ENCODE measurements at places on chromosomes 3 and 15. TPM values are rescaled to one million over a fixed set of nuclear protein-coding genes. Genes with fewer than 3 reads are reported as not detected.

DNA sequence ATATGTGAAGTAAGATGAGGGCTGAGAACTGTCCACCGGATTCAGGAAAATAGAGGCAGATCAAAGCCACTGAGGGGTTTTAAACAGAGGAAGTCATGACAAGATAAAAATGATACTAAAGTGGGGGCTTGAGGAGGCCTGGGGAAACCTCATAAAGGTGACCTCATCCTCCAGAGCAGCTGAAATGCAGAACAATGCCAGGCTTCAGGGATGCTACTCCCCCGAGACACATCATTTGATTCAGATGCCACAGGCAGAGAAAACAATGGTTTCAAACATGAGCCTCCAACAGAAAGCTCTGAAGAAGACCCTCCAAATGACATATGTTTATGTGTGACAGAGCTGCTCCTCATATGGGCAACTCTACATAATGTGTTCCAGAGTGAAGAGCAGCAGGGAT, 6.4 kb downstream of the CFAP20DC start:
- no peak for DNase-seq

GRCh38 chr3:118984699-118985098, 49.9 kb downstream of the IGSF11 start:
- DNase-seq = no peak

- no peak for DNase-seq
Observed at GRCh38 chr3:184440151-184440550, 60.3 kb downstream of the CHRD start.

- no peak for DNase-seq
Observed at GRCh38 chr3:106765342-106765741, 611.9 kb upstream of the CCDC54 start.

The RASGRP1 gene
- total RNA-seq = 125 TPM

DNA sequence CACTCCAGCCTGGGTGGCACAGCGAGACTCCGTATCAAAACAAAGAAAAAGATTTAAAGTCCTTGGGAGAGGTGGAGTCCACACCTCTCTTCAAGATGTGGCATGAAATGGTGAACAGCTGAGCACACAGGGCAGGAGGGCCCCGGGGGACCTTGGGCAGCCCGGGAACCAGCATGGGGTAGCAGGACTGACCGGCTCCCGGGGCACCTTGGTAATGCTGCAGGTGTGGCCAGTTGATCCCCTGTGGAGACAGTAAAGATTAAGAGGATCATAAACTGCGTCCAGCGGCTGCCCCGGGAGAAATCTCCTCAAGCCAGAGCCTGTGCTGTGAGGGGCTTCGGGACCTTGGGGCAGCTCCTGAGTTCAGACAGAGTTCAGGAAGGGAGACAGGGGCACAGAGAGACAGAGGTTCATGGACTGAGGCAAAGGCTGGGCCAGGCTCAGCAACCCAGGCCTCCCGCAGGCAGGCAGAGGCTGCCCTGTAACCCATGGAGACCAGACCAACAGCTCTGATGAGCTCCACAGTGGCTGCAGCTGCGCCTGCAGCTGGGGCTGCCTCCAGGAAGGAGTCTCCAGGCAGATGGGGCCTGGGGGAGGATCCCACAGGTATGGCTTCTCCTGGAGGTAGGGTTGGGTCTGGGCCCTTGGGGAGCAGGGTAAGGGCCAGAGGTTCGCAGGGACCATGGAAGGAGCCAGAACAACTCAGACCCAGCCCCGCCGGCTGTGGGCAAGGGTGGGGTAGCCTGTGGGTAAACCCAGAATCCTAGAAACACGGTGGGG, at the start of gene NR2E3:
NR2E3 (plus strand) TSS at position 299 of the 780 bp plus-strand sequence; CDS start at position 489, 190 bp downstream.
- DNase-seq = no peak

DNA sequence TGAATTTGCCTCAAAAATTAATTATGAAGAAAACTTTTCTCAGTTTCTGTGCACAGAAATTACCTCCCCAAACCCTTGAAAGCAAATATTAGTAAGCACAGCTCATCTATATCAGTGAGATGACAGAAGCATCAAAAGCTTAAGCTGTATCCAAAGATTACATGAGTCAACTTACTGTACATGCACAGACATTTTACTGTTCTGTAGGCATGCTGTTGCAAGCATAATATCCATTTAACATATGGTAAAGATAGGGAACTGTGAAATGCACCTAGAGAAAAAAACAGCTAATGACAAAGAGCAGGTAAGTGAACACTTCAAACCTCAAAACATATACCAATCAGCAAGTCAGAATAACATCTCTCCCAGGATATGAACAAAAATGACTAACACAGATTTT, 20.9 kb downstream of the SHOX2 start:
- DNase-seq = no peak

- no peak for DNase-seq
Observed at GRCh38 chr3:150607267-150608065, 4.3 kb downstream of the SELENOT start.

DNA sequence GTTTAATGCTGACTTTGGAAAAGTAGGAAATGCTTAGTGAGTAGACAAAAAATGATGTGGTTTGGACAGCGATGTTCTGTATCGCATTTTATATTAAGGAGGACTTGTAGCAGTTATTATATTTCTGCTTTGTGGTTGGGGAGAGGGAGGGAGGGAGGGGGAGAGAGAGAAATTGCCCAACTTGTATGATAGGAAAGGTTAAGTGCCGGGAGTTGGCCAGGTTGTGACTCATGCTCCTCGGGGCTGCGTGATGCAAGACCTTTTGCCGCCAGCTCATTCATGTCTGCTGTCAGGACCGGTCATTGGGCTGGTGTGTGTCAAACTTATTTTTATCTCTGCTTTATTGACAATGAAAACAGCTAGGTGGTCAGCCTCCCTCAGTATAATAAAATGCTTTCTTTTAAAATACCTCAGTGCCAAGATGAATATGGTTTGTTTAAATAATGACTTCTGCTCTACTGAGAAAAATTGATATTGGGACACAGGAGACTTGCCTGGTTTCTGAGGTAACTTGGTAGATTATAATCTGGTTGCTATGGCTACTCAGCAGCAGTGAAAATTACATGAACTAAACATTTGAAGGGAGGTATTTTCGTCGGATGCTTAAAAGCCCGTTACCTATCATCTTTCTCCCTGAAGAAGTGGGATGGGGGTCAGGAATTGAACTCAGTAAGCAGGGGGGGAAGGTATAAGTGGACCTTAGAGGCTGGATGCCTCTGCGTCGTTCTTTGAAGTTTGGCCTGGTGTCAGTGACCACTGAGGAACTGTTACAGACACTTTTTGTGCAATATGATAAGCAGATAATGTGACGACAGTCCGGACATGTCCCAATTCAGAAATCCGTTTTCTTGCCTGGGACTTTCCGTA, 90.7 kb downstream of the FNDC3B start:
- DNase-seq = peak; percentile 90

GRCh38 chr15:41494922-41495735, 1.5 kb downstream of the ITPKA start:
- peak; percentile 40 for DNase-seq

The ITGA11 gene
- total RNA-seq = not detected

DNA sequence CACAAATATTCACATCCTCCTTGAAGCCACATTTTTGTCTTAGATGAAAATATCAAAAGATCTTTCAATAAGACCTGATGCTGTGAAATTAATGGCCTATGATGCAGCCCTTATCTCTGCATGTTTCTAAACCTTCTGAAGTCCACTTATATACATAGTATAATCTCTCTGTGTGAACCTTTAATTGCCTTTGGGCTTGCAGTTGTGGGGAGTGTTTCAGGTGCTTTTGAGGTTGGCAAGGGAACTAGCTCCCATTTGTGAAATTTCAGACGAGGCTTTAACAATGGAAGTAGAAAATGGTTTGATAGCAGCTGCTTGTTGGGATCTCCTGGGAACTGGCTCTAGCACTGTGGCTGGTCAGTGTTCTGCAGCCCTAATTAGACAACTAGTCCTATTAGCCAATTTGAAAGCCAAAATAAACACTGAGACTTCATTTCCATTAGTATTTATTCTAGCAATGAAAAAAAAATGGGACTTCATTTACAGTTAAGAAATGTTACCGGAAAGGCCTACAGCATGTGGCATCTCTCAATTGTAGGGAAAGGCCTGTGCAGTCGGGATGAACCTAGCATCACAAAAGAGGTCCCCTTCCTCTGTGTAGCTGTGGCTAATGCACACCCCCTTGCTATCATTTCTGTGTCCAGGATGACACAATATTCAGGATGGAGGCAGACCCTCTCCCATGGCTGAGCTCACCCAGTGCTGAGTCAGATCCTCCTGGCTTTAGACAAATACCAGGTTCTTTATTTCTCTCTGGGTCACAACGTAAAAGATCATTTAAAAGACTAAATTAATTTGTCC, 140.7 kb upstream of the TRIM42 start:
- DNase-seq = no peak

The AGBL1 gene
- not detected for total RNA-seq

- no peak for DNase-seq
Observed at GRCh38 chr3:54755756-54756155, 172.1 kb downstream of the LRTM1 start.

- no peak for DNase-seq
Observed at GRCh38 chr3:107769882-107770281, 247.1 kb downstream of the BBX start.

DNA sequence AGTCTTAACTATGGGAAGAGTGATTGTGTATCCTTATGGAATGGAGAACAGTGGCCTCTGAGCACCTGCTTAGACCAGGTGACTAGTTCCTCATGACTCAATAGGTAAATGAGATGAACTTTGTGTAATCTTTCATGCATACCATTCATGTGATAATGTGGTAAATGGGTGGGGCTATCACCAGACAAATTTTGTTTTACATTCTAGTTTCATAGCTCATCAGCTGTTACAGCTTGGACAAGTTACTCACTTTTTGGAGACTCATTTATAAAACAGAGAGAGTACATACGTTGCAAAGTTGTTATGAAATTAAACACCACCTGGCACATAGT, 103.7 kb upstream of the TGFBR2 start:
- DNase-seq = no peak

DNA sequence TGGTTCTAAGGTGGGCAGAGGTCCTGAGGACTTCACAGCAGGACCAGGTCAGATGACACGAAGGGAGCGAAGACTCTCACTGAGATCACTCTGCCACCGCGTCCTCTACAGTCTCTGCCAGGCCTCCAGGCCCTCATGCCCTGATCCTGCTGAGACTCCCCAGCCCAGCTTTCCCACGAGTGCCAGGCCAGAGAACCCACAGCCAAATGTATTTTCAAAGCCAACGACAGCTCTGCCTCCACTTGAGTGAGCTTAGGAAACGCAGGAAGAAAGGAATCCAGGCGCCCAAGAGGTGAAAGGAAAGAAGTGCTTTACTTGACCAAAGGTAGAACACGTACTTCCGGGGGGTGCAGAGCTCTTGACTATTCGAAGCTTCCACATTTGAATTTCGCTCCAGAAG, 275.0 kb downstream of the XXYLT1 start:
- DNase-seq = no peak

The CPEB1 gene
- 0.38 TPM for total RNA-seq

GRCh38 chr15:57767481-57767880, 61.0 kb downstream of the POLR2M start:
- DNase-seq = no peak

The LAMB2 gene
- total RNA-seq = 1.1 TPM

GRCh38 chr3:195697582-195698324, 23.0 kb upstream of the MUC20 start:
- DNase-seq = no peak

DNA sequence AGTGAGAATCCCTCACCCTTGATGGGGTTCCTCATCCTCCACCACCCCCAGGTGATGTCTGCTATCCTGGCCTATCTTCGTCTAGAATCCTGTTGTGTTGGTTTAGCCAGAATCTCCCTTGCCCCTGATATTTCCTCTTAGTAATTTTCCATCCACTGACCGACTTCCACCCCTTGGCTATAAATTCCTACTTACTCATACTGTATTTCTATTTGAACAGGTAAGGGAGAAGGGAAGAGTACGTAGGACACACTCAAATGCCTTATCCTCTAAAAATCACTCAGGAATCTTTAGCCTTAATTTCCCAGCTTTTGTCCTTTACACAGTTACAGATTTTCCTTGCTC, 678 bp upstream of the TFG start:
- no peak for DNase-seq

The RARB gene
- not detected for total RNA-seq

- no peak for DNase-seq
Observed at GRCh38 chr3:10975695-10976234, 16.8 kb upstream of the SLC6A1 start.

DNA sequence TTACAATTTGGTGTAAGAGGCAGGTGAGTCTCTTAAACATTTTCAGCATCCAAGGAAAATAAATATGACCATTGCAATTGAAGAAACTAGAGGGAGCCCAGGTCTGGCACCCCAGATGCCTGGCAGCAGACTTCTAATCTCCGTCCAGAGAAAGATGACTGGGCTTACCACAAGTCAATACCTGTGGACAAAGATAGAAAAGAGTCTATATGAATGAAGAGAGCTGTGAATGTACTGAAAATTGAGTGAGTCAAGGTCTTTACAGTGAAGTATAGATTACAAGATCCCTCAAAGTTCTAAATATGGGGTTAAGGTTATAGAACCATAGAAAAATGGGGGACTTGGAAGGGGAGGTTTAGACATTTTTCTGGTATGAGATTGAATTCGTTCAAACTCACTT, 827.4 kb upstream of the NR2F2 start:
- DNase-seq = no peak

DNA sequence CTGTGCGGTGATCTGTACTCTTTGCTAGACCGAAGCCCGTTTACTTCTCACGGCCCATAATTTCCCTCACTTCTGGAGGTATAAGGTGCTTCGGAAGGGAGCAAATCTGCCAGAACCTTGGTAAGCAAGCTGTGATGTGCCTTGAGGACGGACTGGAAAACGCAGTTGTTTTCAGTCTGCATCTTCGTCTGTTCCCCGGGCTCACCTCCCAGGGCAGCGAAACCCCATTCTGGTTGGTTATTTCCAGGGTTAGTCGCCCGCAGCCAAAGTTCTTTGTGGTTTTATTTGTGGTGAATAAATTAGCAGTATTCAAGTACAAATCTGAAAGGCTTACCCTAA, 401 bp downstream of the RAMAC start:
- peak; percentile 60 for DNase-seq

- DNase-seq = no peak
Observed at GRCh38 chr3:16302082-16302631, 37.1 kb downstream of the OXNAD1 start.

DNA sequence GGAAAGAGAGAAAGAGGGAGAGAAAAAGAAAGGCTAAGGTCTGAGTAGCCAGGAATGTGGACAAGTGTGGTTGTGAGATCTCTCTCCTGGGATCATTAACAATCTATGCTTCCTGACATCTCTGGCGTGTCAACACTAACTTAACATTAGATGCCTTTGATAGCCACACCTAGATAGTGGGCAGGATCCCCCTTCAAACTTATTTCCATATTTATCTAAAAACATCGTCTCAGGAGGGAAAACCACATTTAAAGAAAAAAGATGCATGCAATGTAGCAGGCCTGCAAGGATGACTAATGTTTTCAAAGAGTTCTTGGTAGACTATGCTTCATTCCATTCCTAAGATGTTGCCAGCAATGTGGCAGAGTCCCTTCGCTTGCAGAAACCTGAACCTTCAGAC, 80.9 kb downstream of the MLH1 start:
- DNase-seq = no peak

The CHST14 gene
- 10.5 TPM for total RNA-seq

The MKRN3 gene
- total RNA-seq = 9.9 TPM

The TTC23 gene
- total RNA-seq = 0.79 TPM

The AADAC gene
- not detected for total RNA-seq
